IMR-90 (cell line): ENCODE measurements at places on chromosomes 3 and 15. TPM values are rescaled to one million over a fixed set of nuclear protein-coding genes. Genes with fewer than 3 reads are reported as not detected.
A peak's percentile ranks its signal among the peaks of the same experiment; 100 is the strongest.

Gene GLDN
- total RNA-seq, result under 0.01 TPM in 1 of 2 replicates, not detected in the other

Gene PPM1L
- total RNA-seq, result 0.18 and 0.28 TPM in 2 replicates

Gene ESYT3
- under 0.01 TPM in 2 replicates for total RNA-seq

Gene GOLIM4
- total RNA-seq, result 71.2 and 90.0 TPM in 2 replicates

Gene MNS1
- total RNA-seq, result 0.36 and 0.83 TPM in 2 replicates

Gene CA12
- total RNA-seq, result 33.7 and 36.4 TPM in 2 replicates

Gene ZNF860
- total RNA-seq, result 0.18 and 0.56 TPM in 2 replicates

Gene PATL2
- not detected in 2 replicates for total RNA-seq

- no peak for DNase-seq
Measured at GRCh38 chr3:87136066-87136596, 91.0 kb upstream of the CHMP2B start.

DNA sequence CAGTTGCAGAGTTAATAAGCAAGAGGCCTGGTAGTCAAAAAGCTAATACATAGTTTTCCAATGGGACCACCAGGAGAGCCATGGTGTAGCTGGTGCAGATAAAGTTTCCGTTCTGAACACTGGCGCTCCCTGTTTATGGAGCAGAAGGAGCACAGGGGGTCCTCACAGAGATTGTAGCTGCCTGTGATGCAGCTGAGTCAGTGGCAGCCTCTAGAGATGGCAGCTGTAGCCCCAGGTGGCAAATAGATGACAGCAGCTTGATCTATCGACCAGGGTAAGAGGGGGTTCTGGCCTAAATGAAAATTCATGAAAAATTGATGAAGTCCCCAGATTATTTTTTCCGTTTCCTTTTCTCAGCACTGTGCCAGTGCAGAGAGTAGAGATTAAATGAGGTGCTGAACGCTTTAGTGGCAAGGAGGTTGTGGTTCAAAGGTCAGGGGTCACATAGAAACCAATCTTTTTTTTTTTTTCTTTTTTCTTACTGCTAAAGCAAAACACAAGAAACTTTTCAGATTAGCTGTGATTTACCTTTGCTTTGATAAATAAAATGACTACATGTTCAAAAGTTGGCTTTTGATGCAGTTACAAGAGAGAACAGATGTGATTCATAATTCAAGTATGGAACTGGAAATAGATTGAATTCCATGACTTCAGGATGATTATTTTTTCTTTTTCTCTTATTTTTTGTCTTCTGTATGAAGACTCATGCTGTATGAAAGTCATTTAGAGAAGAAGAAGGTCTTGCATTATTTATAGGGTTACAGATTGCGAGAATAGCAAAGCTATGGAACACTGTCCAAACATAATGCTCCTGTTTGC is 63.3 kb downstream of the ROBO2 start:
- DNase-seq, result peak; percentile 39

DNA sequence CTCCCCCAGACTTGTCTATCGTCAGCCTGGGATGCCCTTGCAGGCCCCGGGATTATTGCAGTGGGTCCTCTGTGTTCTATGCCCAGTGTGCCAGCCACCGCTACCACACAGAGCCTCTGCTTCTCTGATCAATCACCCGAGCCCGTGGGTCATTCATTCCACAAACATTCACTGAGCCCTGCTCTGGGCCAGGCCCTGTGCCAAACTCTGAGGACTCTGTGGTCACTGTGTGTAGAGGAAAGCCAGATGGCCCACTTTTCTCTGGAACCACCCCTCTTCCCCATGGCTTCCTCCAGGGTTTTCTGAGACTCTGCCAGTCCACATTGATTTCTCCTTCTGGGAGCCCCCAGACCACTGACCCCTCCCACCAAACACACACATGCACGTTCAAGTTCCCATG is 55.5 kb downstream of the BSN start:
- DNase-seq, result no peak

GRCh38 chr3:158486200-158486599 is 84.8 kb upstream of the MLF1 start:
- DNase-seq, result no peak

DNA sequence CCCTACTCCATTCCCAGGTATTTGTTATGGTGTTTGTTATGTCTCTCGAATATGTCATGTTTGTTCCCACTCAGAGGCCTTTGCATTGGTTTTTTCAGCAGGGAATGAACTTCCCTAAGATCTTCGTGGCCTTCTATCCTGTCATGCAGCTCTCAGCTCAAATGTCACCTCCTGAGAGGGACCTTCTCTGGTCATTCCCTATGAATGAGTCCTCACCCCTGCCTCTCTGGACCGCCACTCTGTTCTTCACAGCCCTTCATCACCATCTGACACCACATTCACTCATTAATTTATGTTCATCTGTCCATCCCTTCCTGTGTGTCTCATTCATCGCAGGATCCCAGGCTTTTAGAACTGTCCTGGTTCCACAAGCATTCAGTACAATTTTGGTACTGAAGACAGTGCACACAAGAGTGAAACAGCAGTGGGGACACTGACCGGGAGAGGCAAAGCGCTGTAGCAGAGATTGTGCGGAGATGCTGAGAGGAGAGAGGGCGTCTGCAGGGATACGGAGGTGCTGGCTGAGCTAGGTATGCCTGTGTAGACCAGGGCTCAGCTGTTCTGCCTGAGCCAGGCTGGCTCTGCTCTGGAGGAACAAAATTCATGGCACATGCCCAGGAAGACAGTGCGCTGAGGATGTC is 132.3 kb downstream of the CHCHD6 start:
- no peak for DNase-seq

DNA sequence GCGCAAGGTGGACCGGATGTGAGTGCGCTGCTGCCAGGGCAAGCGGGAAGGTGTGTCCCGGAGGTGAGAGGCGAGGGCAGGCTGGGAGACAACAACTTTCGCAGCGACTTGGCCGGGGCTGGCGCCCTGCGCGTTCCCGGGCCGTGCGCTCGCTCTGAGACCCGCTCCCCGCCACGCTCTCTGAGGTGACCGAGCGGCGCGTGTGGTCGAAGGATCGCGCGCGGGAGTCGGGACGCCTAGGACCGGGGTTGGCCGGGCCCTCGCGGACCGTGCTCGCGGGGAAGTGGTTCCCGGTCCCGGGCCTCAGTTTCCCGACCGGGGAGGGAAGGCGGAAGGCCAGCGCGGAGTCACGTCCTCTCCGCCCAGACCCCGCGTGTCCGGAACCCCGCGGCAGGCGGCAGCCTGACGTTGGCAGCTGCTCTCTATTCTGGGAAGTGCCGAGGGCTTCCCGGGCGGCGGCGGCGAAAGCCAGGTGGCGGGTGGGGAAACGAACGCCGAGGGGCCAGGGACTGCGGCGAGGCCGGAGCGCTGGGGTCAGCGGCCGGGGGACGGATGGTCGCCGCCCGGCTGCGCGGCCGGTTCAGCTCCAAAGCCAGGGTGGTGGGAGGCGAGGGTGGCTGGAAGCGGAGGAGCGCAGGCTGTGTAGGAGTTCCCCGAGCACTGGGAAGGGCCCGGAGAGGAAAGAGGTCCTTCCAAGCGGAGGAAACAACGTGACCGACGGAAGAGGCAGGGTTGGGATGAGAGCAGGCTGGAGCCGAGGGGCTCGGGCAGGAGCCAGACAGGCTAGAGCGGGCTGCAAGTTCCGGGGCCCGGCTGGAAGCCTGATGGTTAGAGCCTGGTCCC is 1.0 kb upstream of the IGF2BP2 start:
- peak; percentile 44 for DNase-seq

DNA sequence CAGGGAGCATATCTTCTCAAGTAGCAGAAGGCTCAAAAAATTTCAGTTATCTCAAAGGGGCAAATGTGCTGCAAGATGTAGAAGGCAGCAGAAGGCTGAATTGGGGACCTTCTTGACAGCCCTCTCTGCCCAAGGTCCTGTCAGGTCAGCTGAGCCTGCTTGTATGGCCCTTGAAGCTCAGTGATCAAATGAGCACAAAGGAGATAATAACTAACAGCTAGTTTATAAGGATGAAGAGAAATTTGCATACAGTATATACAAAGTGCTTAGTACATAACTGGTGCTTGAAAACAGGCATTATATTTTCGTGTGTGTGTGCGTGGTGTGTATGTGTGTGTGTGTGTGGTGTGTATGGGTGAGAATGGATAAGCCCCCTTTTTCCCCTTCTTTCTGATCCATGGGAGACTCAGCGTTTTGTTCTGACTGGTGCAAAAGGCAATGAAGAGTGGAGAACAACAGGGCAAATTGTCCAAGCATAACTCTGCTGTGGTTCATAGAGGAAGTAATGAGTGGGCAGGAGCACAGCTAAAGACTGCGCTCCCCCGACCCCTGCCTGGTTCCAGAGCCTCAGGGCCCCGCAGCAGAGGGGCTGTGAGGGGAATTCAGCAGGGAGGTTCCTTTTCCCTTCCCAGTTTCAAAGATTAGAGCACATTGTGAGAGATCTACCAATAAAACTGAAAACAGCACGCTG is 356.8 kb upstream of the NR2F2 start:
- DNase-seq, result no peak

DNA sequence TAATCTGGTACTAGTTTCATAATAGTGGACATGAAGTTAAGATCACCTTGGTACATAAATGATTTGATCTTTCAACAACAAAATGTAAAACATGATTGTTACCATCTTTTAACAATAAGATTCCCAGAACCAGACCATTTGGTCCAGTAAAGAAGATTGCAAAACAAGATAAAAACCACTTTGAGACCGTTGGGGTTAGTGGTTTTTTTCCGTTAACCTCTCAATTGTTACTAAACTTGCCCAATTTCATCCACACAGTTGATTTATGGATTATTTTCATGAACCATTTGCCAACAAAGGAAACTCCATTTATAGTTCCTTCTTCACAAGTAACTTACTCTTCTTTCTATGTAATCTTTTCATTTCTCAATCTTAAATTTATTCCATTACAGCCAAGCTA is 53.8 kb downstream of the ATP8B4 start:
- DNase-seq, result no peak

DNA sequence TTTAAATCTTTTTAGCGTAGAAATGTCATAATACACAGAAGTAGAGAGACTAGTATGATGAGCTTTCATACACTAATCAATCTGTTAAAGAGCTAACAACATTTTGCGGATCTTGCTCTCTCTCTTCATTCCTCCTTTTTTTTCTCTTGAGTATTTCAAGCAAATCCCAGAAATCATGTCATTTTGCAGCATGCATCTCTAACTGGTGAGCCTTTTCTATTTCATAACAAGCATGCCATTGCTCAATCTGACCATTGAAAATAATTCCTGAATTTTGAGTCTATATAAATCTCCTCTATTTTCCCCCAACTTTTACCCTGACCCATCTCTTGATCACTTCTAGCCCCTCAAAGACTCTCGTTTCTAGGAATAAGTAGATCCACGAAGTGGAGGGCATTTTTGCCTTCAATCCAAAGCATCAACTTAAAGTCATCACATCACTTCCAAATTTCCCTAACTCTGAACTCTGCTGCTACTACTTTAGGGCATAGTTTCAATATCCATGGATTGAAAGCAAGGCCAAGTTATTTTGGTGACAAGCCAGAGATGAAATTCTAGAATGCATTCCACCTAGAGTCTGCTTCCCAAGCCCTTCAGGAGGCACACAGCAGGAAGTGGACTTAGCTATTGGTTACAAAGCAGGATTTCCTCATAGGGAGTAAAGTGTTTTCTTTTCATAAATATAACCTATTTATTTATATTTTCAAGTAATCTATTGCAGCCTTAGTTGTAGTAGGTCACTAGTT is 253.5 kb upstream of the ZPLD1 start:
- DNase-seq, result peak; percentile 88
